ENCODE measurements at places on chromosomes 12 and 14.

DNA sequence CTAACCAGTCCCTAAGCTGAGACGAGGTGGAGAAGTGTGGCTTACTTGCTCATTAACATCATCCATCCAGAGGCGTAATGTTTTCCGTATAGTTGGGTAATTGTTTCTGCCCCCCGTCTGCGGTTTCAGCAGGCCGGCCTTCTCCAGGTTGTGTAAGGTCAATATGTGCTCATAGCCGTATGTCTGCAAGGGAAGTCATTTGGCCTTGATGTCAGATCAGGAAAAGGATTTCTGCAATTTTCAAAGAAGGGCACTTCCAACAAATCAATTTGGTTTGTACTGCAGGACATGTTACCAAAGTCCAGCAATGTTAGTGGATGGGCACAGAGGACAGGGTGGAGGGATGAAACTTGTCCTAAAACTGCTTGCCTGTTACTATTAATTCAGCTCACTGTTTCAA lies 9.9 kb upstream of the DIABLO start:
- DNase-seq: no peak

DNA sequence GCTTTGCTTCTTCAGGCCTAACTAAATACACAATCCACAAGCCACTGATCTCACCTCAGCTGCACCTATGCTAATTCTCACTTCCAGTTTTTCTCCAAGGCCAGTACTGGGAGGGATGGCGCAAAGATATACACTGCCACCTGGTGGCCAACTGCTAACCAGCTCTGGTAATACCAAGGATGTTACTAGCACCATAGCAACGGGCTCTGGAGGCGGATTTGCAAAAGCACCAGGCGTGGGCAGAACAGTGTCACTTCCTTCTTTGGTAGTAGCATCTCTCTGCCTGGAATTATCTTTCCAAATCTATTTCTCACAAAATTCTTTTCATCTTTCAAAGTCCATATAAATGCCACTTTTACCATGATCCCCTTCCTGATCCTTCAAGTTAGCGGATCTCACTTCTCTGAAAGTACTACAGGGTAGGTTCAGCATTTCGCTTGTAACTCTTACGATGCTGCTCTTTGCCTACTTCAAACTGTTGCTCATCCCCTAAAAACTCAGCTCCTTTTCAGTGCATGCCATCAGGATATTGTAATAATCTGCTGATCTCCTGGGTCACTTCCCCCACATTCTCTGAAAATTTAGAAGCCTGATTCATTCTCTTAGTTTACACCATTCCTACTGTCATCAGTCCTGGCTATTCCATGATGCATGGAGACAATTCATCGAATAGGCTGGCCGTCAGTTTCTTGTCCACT lies 37.1 kb upstream of the FOXJ2 start:
- DNase-seq: peak; percentile 87

- DNase-seq: no peak
Observed at GRCh38 chr12:99910342-99910741, 74.4 kb downstream of the ANKS1B start.

GRCh38 chr12:93315907-93316622 lies 61.7 kb upstream of the NUDT4 start:
- DNase-seq: no peak

DNA sequence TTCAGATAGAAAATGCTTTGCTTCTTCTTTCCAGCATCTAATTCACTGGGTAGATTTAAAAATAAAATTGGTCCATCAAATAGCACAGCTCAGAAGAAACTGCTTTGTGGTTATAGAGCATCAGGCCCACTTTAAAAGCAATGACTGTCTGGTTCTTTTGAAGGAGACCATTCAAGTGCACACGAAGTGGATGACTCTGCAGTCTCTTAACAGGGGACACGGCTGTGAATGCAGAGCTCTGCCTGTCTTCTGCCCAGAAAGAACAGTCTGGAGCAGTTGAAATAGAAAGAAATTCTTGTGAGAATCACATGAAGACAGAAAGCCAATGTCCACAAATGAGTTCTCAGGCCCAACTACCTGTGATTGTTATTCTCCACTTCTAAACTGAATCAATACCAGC lies 138.7 kb upstream of the PLEKHA5 start:
- no peak for DNase-seq

- DNase-seq: no peak
Observed at GRCh38 chr14:102798926-102799325, 21.7 kb downstream of the TRAF3 start.

- peak; percentile 39 for DNase-seq
Observed at GRCh38 chr12:76544601-76545261, 14.8 kb downstream of the OSBPL8 start.

- peak; percentile 31 for DNase-seq
Observed at GRCh38 chr12:7915661-7916403, 20.2 kb downstream of the SLC2A3 start.

- DNase-seq: no peak
Observed at GRCh38 chr12:131872154-131873051, 22.0 kb upstream of the ULK1 start.

DNA sequence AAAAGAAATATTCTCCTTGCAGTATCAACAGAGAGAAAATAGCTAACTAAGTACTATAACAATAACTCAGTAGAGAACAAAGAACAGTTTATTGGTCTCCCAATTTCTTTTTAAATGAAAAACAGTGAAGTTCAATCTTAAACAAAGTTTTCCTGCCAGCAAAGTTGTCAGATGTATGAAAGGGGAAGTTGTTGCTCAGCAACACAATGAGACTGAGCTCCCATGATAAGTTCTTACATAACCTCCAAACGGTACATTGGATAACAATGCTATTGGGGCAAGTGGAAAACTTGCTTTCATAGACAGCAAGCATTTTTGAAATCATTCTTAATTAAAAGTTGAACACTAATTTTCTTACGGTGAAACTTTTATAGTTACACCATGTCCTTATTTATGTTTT lies 94.9 kb downstream of the ALG10B start:
- DNase-seq: no peak

- DNase-seq: no peak
Observed at GRCh38 chr12:67442347-67442841, 173.2 kb downstream of the CAND1 start.

GRCh38 chr12:131351319-131352028 lies 359.4 kb upstream of the SFSWAP start:
- no peak for DNase-seq

- DNase-seq: no peak
Observed at GRCh38 chr14:89748004-89748403, 206.5 kb downstream of the EFCAB11 start.

- no peak for DNase-seq
Observed at GRCh38 chr14:24669651-24670050, 35.7 kb upstream of the GZMB start.

GRCh38 chr12:76274420-76275083 lies 73.7 kb downstream of the BBS10 start:
- DNase-seq: peak; percentile 75

DNA sequence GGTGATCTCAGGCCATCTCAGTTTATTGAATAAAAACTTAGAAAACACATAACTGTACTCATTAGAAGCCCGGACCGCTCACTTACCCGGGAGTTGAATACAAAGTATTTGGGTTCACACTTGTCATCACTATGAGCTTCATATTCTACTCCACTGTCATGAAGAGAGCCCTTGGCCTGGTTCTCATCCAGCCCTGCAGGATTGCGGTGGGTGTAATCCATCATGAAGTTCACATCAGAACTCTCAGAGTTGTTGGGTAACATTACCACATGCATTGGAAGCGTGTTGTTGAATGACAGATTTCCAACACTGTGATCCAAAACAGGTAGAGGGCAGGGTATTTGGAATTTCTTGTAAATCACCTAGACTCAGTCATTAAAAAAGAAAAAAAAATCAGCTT lies 47.4 kb downstream of the SLC38A4 start:
- no peak for DNase-seq

DNA sequence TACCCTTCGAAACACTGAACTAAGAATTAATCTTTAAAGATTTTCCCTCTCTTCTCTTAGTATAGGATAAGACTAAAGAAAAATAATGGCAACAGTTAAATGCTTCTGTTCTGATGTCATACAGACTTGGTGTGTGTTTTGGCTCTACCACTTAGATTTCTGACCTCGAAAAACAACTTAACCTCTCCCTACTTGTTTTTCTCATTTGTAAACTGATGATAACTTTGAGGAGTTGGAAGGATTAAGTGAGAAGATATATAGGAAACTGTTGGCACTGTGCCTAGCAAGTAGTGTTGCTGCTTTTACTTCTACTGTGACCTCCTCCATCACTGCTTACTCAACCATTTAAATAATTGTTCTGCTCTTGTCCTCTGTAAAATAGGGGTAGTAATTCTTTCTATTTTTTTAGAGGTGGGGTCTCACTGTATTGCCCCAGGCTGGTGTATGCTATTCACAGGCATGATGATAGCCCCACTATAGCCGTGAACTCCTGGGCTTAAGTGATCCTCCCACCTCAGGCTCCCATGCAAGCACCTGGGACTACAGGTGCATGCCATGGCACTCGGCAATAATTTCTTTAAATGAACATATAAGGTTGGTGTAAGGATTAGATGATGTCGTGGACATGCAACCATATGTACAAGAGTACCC lies 22.4 kb downstream of the PALS1 start:
- no peak for DNase-seq

- DNase-seq: no peak
Observed at GRCh38 chr14:89576145-89576927, 159.3 kb upstream of the FOXN3 start.

GRCh38 chr14:30928462-30928861 lies 54.1 kb downstream of the COCH start:
- peak; percentile 7 for DNase-seq

GRCh38 chr14:71454010-71454409 lies 478.2 kb upstream of the RGS6 start:
- no peak for DNase-seq

- DNase-seq: peak; percentile 81
Observed at GRCh38 chr12:112496496-112496895, 77.7 kb downstream of the PTPN11 start.

DNA sequence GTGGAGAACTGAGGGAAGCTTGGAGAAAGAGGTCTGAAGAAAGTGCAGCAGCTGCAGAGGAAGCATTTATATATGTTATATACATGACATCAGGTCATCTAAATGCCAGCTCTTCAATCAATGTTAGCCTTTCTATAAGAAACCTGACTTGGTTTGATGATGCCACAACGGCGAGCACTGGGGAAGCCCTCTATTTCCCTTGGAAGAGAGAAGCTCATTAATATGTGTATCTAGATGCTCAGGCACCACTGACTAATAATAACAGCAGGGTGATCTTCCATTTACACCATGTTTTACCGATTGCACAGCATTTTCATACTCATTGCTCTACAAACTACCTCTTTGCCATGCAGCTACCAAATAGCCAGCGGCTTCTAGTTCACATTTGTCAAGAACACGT lies 811 bp downstream of the ACYP1 start:
- no peak for DNase-seq

DNA sequence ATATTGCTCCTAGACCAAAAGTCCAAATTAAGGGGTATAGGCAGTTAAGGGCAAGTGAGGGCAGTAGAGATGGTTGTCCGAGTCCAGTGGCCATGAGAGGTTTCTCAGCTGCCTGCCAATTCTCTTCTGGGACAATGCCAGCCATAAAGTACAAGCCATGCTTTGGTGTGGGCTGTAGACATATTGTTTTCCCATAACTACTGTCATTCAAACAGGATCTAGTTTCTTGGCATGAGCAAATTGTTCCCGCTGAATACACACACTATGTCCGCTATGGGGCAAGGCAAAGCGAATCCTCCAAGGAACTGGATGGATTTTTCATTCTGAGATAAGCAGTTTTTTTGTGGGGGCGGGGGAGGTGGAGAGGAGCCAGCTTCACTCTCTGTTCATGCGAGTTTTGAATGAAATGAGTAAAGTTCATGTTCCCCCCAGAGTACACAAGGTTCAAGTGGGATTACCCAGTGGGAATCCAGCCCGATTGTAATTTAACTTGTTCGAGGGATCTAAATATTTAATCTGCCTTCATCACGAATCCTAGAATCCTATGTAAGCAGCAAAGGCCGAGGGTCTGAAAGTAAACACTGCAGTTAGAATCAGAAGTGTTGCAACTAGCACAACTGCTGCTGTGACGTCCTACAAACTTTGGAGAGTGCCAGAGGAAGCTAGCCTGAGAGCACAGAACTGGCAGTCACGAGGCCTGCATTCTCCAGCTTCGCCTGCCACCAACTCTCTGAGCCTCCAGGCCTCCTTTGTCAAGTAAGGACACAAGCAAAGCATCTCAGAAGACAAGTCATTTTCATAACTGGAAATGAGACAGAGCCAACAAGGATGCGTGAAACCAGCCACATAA lies 137.0 kb downstream of the CRADD start:
- peak; percentile 7 for DNase-seq

DNA sequence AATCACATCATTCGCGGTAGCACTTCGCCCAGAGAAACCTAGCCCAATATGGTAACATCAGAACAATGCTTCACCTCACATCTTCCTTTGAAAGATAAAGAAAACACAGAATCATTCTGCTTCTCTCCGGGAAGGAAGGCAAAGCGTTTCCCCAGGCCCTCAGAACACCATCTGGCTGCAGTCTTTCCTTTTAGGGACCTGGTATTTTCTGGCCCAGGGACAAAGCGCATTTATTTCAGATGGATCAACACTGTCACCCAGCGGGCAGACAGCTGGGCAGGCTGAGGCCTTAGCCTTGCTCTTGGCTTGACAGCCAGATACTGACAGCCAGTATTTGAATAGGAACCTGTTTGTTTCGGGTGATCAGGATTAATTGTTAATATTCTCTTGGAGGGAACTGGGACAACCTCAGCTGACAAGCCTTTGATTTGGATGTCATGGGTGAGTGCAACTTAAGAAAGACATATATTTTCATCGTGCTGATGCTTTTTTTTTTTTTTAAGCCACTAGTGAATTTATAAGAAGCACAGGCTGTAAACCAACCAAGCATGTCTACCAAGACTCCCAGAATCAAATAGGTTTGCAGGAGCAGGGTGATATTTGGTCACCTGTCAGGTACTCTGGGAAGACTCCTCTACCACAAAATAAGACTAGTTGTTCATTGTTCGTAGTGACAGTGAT lies 118.9 kb downstream of the VEZT start:
- DNase-seq: no peak

DNA sequence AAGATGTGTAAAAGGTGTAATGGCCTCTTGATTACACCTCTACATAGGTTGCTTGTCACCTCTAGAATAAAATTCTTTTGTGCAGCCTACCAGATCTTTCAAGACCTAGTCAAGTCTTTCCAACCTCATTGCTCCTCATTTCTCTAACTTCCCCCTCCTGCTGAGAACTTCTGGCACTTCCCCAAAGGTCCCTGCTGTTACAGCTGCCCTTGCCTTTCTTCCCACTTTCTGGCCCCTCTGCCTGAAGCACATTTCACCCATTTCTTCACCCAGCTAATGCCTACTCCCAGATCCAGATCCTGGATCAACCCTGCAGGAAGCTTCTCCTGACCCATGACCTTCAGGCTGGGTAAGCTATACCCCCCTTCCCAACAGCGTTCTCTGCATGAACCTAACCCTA lies 1.5 kb downstream of the TSHR start:
- no peak for DNase-seq

- peak; percentile 79 for DNase-seq
Observed at GRCh38 chr14:68685419-68686204, 107.3 kb downstream of the ZFP36L1 start.
